Activated naive CD4-positive, alpha-beta T cell treated with Interleukin-2 at 50 U/mL for 16 hours (primary cell): ENCODE measurements at places on chromosomes 16 and 17.

DNA sequence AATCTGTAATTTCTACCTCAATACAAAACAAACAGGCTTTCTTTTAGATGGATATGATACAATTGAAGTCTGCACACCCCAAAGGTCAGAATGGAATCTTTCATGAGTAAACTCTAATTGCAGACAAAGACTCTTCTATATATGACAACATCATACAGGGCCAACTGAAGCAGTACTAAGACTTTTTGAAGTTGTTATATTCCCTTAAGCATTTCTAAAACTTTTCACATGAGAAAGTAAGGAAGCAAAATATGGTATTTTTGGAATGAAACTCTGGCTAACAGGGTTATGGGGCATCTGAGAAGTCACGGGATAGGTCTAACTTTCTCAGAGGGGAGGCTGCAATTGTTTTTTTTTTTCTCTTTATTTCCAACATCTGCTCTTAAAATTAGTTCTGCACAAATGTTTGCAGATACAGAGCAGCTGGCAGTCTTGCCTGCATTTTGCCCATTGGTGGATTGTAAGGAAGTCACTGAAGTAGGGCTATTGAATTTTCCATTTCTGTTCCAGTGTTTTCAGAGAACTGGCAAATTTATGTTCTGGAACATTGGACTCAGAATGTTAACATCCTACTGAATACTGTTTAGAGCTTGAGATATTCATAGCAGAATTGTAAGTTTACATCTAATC is 59.1 kb downstream of the SSH2 start:
- no peak for DNase-seq

- no peak for DNase-seq
Observed at GRCh38 chr16:47481698-47482374, 20.7 kb downstream of the PHKB start.

DNA sequence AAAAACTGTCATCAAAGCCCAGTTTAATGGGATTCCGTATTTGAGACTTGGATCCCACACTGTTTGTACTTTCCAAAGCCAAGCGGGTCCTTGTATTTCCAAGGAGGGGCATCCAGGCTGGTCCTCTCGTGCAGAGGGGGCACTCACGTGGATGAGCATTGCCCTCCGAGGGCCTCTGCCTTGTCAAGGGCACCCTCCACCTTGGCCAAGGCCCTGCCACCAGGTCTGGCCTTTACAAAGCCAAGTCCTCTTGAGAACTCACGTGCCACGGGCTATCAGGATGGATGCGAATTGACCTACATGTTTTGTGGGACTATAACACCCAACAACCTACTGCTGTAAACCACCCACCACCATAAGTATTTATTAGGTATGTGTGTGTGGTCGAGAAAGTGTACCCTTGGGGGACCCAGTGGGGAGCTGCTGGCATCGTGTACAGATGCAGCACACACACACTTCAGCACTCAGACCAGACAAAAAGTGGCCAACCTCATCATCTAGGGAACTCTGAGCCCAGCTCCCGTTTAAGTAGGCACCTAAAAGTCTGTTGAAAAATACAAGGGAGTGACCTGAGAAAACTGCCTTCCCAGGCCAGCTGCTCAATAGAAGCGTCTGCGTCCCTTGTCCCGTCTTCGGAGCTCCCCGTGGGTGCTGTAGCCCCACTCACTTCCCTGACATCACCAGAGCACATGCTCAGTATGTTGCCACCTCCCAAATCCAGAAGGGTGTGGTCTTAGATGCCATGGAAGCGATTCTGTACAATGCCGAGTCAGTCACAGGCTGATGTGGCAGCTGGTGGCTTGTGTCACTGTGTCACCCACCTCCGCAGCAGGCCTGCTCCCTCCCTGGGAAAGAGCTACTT is 12.9 kb downstream of the MAP1LC3B start:
- DNase-seq: no peak

- DNase-seq: no peak
Observed at GRCh38 chr17:64632194-64632593, 29.9 kb downstream of the SMURF2 start.

DNA sequence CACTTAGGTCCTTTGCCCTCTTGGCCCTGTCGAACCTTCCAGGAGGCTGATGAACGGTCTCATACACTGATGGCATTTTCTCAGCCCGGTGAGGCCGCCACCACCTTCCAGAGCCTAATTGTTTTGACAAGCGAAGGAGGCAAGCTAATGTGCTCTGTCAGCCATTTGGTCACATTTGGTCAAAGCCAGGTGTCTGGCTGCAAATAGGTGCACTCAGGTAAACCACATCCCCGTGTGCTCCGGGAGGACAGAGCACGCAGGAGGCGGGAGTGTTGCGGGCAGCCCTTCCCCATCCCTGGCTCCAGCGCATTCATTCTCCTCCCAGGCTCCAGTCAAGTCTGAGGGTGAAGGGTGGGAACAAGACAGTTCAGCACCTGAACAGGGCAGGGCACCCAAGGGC is 240.1 kb downstream of the MSI2 start:
- DNase-seq: no peak

- no peak for DNase-seq
Observed at GRCh38 chr16:7938175-7938574, 605.5 kb downstream of the RBFOX1 start.

DNA sequence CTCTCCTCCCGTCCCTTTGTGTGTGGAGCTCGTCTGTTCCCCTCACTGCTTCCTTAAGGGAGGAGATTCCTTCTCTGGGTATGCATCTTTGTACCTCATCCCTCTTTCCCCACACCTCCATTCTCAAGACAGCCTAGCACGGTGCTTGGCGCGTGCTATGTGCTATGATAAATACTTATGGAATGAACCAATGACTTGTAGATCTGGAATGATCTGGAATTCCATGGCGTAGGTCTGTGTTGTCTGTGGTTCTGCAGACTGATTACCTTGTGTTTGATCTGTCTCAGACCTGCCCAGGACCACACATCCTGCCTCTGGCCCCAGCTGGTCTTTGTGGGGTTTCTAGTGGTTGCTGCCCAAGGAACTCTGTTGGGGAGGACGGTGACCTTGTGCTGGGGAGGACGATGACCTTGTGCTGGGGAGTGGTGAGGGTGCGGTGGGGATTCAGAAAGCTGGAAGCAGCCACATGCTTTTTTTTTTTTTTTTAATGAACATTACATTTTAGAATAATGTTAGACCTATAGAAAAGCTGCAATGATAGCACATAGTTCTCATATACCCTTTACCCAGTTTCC is 33.5 kb upstream of the ETV4 start:
- DNase-seq: no peak

- DNase-seq: no peak
Observed at GRCh38 chr17:39122991-39123390, 28.4 kb downstream of the PLXDC1 start.

DNA sequence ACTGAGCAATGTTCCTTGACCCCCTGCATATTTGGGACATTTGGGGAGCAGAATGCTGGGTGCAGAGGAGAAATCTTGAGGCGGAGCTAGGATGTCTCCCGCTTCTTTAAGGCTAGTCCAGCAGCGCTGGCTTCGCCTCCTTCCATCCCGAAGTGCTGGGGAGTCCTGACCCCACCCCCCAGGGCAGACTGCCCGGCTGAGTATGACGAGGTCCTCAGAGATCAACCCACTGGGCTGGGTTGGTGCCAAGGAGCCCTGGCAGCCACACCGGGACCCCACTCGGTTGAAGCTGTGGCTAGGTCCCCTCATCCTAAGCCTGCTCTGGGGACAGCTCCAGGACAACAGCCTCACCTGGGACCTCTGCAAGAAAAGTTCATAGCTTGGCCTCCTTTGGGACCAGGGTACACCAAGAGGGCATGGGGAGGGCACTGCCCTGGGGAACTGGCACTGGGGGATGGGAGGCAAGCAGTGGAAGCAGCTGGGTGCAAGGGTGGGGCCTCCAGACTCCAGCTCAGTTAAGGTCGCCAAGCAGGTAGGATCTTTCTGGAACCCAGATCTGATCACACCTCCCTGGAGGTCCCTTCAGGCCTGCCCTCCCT is 11.0 kb downstream of the RHBDF2 start:
- no peak for DNase-seq

- DNase-seq: no peak
Observed at GRCh38 chr16:87236516-87237115, 80.6 kb downstream of the C16orf95 start.

- no peak for DNase-seq
Observed at GRCh38 chr16:11198828-11199227, 57.2 kb downstream of the SOCS1 start.

- peak; percentile 32 for DNase-seq
Observed at GRCh38 chr17:81510785-81511553, 1.6 kb downstream of the ACTG1 start.

GRCh38 chr16:1290860-1291575 is 18.4 kb upstream of the UBE2I start:
- DNase-seq: no peak

GRCh38 chr17:12287953-12288352 is 267.3 kb downstream of the MAP2K4 start:
- no peak for DNase-seq

GRCh38 chr16:5730783-5731182 is 633.2 kb upstream of the EEF2KMT start:
- DNase-seq: no peak

DNA sequence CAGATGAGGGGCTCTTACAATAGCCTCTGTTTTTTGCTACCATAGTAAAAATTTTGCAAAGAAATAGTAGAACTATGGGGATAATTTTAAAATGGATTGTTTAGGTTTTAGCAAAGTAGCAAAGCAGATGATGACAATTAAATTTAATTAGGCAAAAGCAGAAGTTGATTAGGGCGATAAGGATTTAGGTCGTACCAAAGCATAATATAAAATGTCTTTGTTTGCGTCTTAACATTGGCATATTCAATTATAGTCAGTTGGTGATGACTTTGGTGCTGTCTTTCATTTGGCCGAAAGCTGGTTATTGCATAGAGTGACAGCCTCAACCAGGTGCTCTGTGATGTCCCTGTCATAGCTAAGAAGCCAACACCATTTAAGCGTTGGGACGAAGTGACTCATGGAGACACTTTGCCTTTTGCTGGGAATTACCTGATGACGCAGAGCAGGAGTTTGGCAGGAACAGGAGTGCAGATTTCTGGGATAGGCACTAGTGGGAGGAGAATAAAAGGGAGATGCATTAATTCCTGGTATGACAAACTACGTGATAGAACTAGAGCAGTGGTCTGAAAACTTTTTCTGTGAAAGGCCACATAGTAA is 38.3 kb downstream of the MAP2K6 start:
- DNase-seq: no peak

- DNase-seq: no peak
Observed at GRCh38 chr16:88754912-88755744, 29.9 kb downstream of the PIEZO1 start.

- DNase-seq: no peak
Observed at GRCh38 chr17:80424878-80425765, 10.2 kb downstream of the ENDOV start.

GRCh38 chr17:2067608-2068024 is 12.7 kb downstream of the HIC1 start:
- DNase-seq: no peak

GRCh38 chr17:48357779-48358602 is 72.0 kb downstream of the SKAP1 start:
- no peak for DNase-seq

DNA sequence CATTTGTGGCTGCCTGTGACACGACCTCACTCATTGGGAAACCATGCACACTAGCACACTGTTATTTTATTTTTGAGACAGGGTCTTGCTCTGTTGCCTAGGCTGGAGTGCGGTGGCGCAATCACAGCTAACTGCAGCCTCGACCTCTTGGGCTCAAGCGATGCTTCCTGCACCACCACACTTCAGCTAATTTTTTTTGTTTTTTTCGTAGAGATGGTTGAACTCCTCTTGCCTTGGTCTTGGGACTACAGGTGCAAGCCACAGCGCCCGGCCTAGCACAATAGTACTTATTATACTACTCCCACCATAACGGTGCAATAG is 2.8 kb upstream of the NPTX1 start:
- no peak for DNase-seq

- DNase-seq: no peak
Observed at GRCh38 chr16:62977876-62978275, 941.6 kb upstream of the CDH8 start.

DNA sequence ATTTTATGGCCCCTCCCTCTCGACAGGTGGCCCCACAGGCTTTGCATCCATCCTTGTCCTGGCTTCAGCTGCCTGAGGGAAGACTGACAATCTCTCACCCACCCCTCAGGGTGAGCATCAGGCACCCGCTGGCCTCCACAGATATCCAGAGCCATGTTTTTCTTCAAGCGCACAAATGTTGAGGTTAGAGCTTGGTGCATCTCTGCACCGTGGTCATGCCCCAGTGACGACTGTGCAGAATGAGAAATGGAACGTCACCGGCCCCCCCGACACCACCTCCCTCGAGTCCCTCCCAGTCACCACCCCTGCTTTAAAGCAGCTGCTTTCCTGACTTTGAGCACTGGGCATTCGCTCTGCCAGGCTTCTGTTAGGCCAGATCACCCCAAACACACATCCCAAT is 19.8 kb upstream of the TIMP2 start:
- no peak for DNase-seq

- no peak for DNase-seq
Observed at GRCh38 chr17:20981046-20981920, 61.5 kb downstream of the USP22 start.

DNA sequence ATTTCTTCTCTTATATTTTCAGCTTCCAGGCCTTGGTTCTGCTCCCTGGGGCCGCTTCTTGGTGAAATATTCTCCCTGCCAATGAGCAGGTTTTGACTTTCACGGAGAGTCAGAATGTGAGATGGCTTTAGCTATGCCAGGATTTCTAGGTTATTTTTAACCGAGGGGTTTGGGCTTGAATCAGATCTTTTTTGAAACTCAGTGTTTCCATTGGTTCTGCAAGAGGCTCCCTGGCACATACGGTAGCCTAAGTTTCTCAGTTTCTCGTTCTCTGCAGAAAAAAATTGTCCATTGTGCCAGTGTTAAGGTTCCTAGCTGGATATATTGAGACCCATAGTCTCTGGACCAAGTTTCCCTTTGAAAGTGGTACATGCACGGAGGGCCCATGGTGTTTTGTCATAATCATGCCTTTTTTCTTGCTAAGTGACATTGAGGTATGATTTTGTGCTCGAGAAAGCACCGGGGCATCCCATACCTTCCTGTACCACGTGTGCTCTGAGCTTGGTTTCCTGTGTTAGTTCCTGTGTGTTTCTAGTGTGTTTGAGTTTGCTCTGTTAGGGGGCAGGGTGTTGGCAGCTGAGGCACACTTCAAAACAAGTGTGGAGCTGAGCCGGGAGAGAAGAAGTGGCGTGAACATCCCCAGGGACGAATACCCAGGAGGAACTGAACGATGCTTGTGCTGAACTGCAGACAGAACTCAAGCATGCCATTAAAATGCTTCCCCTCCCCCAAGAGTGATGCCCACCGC is 127.2 kb downstream of the HS3ST3B1 start:
- DNase-seq: peak; percentile 42

GRCh38 chr16:80851831-80852230 is 47.4 kb upstream of the CDYL2 start:
- DNase-seq: no peak
